ENCODE measurements at places on chromosomes 5 and 9.

- no peak for DNase-seq
Measured at GRCh38 chr5:146877783-146878475, 628 bp downstream of the PPP2R2B start.

DNA sequence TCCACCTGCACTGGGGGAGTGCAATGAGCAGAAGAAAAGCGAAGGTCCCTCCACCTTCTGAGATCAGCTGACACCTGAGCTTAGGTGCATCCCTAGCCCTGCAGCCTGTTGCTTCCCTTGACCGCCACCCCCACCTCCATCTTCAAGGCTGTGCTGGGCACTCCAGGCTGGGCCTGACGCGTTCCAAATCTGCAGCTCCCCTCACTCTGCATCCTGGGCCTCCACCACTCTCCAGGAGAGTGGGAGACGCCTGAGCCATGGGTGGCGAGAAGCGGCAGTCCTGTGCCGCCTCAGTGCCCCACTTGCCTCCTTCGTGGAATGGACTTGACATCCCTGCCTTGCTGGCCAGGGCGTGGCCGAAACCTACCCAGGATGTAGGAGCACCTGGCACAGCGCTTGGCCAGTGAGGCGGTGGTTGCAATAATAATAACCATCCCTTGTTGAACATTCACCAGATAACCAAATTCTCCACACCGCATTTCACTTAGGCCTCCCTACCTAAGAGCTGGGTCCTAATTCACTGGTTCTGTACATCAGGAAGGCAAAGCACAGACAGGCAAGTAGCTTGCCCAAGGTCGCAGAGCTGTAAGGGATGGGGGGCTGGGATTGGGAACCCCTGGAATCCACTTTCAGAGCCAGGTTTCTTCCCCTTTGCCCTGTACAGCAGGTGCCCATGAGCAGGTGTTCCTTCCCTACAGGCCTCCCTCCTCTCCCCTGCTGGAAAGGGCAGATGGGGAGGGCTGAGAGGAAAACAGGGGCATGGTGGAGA is 11.7 kb downstream of the B4GALT7 start:
- no peak for DNase-seq

- DNase-seq, result no peak
Measured at GRCh38 chr9:134724202-134724911, 82.8 kb downstream of the COL5A1 start.

DNA sequence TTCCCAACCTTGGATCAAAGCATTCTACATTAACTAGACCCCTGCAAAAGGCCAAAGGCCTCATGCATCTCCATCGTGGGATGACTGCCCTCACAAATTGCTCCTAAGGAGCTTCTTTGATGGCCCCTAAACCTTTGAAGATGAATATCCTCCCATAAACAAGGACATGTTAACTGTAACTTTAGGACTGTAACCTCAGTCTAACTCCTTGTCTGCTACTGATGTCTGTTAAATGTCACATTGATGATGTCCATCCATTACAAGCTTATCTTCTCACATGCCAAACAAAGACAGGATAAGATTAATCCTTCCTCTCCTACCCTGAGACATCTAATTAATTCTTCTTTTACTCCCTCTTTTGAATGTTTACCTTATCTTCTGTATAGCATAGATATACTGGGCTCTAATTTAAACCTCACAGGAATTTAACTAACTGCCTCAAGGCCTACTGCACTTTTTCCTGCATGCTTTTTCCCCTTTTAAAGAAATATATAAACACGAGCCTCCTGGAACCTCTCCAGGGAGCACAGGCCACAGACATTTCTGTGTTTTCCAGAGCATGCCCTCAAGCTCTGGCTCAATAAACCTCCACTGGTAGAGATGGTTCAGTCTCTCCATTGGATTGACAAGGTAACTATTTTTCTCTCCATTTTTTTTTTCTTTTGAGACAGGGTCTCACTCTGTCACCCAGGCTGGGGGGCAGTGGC is 90.6 kb upstream of the SLC25A48 start:
- no peak for DNase-seq

DNA sequence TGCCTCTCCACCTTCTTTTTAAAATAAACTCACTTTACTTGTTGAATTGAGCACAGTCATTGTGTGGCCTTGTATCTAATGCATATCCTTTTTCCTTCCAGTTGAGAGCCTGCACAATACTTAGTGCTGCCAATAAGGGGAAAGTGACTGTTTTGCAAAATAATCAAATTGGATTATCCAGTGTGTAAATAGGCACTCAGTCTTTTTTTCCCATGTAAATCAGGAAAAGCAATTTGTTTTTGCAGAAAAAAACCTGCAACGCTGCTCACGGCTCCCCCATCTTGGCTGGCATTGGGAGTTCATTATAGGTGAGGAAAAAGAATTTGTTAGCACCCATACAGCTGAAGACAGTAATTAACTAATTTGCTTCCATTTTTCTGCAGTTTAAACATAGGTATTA is 299.9 kb downstream of the CSNK1G3 start:
- no peak for DNase-seq

DNA sequence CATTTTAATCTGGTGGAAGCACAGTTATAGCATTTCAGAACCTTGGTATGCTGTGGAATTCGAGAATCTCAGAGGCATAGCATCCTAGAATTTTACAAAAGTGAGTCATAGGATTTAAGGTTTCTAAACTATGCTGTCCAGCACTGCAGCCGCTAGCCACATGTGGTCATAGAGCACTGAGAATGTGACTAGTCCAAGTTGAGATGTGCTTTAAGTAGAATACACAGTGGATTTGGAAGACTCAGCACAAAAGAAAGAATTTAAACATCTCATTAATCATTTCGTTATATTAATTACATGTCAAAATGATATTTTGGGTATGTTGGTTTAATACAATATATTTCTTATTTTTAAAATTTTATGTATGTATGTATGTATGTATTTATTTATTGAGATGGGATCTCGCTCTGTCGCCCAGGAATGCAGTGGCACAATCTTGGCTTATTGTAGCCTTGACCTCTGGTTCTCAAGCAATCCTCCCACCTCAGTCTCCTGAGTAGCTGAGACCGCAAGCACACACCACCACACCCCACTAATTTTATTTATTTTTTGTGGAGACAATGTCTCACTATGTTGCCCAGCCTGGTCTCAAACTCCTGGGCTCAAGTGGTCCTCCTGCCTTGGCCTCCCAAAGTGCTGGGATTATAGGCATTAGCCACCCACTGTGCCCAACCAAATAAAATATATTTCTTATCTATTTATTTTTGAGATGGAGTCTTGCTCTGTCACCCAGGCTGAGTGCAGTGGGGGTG is 20.4 kb upstream of the RPS14 start:
- DNase-seq, result no peak

Measured in NCI-H2107 (cell line).